Kidney epithelial cell (primary cell): ENCODE measurements at places on chromosomes 12 and 14.
A peak's percentile ranks its signal among the peaks of the same experiment; 100 is the strongest.

GRCh38 chr14:104576970-104577332 lies 2.6 kb upstream of the C14orf180 start:
- DNase-seq = no peak

GRCh38 chr14:78327426-78328221 lies 157.5 kb downstream of the NRXN3 start:
- DNase-seq = no peak

DNA sequence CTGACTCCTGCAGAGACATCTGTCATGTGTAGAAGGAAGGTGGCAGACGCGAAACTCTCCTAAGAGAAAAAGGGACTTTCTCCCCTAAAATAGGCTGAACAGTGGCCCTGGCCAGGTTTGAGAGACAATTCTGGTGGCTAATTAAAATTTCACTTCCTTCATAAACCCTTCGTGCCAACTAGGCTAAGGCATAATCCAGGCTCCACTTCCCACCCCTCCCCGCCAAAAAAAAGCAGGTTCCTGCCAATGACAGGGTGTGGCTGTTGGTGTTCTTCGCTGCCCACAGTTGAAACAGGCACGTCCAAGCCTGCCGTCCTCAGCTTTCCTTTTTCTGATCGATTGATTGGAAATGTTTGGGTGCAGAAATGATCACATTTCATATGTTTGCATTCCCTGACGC lies 144.6 kb downstream of the GCH1 start:
- no peak for DNase-seq

GRCh38 chr14:60094306-60094897 lies 2.7 kb downstream of the PCNX4 start:
- no peak for DNase-seq

DNA sequence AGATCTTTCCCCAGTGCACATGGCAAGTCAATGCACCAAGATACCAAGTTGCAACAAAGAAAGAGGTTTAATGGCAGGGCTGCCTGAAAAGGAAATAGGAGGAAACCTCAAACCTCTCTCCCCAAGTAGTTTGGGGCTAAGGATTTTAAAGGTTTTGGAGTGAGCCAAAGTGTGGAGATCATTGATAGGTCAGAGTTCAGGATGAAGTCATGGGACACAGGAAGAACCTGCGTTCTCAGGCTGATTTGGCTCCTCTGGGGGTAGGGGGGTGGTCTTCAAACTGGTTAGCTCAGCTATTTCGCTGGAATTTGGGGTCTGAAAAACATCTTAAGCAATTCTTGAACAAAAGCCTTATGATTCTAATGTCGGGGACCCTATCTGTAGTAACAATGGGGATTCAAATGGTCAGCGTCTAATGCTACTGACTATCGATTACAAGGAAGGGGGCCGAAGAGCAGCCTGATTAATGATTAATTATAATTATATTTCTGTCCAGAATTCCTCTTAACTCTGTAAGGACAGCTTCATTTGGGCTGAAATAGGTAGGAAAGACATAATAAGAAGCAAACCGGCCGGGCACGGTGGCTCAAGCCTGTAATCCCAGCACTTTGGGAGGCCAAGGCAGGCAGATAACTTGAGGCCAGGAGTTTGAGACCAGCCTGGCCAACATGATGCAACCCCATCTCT lies 31.4 kb downstream of the AICDA start:
- DNase-seq = no peak

DNA sequence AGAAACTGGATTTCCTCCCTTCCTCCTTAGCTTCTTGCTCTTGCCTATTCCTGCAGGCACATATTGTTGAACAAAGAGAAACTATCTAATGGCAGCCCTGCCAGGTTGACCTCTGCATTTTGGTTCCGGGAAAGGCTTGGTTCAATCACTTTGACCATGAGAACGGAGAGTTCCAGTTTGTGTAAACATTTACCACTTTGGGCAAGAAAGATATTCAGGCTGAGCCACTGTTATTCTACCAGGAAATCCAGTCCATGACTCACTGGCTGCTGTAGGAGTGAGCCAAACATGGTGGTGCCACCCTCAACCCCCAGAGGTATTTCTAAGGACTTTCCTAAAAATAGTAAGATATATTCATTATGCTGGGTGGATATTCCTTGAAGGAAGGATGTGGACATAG lies 242.2 kb upstream of the OR4E1 start:
- DNase-seq = no peak

DNA sequence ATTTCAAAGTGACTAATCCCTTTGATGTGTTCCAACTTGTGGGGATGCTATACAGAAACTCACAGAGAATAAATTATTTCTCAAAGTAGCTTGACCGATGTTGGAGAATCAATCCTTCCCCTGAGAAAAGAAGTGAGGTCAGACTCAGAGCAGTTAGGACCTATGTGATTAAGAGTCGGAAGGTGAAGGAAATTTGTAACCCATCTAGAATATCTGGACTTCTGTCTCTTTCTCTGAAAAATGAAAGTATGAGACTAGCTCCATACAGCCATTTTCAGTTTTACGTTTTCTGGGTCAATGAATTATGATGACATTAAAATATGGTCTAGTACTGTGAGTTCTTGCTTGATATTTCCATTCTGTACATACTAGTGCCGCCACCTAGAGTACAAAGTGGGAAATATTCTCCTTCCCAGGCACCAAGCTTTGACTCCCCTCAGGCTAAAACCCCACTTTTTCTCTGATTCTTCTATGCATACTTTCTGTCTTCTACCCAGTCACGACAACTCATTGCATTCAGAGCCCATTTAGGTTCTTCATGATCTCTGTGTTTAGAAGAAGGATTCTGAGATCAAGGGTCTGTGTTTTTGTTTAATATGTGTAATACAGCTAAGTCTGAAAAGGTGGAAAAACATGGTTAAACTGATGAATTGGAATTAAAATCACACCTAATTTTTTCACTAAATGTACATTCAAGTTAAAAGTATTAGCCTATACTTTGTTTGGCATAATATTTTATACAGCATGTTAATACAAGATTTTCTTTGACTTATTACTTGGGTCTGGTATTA lies 6.9 kb upstream of the NTS start:
- DNase-seq = peak; percentile 19

DNA sequence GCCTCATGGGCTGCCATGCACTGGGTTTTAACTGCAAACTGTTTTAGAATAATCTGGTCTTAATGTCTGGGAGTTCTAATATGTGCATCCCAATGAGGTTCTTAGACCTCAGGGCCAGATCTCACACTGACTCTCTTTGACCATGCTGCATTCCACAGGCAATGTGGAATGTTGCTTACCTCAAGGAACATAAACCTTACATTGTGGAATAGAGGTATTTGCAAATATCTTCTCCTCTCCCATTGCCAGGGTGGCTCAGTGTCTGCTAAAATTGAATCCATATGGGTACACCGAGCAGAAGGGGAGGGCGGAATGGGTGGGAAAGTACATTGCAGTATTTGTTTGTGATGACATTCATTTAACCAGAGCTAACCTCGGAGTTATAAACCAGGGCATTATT lies 78.6 kb downstream of the CHST11 start:
- DNase-seq = no peak
